ENCODE measurements at places on chromosomes 7 and 10. TPM values are rescaled to one million over a fixed set of nuclear protein-coding genes. Genes with fewer than 3 reads are reported as not detected.

EIF5AL1 gene
- 0.41 TPM for total RNA-seq

FEZF1 gene
- total RNA-seq: not detected

INHBA gene
- total RNA-seq: 76.1 TPM

PRPS1L1 gene
- total RNA-seq: not detected

NUPR2 gene
- not detected for total RNA-seq

LIPF gene
- not detected for total RNA-seq

CALML3 gene
- total RNA-seq: not detected

HOXA5 gene
- total RNA-seq: 19.1 TPM

All from kidney epithelial cell (primary cell).